ENCODE measurements at places on chromosomes 12 and 14.

- DNase-seq = no peak
These were observed 465.3 kb upstream of the TBX3 start for GRCh38 chr12:115149279-115149678.

DNA sequence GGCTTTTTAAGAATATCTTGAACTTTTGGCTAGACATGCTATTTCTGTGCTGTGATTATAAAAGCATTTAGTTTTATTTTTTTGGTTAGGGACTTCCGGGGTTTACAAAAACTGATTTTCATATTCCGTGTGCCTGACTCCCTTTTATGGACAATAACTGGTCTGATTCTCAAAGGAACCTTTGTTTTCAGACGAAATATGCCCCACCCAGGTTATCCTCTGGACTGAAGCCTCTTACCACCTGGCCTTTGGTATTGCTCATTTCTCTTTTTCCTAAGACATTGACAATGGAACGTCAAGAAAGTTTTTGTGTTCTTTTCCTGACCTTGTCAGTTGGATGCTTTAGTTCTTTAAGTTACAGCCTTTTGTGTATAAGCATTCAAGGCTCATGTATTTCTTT lies 10.8 kb downstream of the TIGAR start:
- DNase-seq = no peak

GRCh38 chr14:69650948-69651369 lies 39.6 kb downstream of the SUSD6 start:
- no peak for DNase-seq

DNA sequence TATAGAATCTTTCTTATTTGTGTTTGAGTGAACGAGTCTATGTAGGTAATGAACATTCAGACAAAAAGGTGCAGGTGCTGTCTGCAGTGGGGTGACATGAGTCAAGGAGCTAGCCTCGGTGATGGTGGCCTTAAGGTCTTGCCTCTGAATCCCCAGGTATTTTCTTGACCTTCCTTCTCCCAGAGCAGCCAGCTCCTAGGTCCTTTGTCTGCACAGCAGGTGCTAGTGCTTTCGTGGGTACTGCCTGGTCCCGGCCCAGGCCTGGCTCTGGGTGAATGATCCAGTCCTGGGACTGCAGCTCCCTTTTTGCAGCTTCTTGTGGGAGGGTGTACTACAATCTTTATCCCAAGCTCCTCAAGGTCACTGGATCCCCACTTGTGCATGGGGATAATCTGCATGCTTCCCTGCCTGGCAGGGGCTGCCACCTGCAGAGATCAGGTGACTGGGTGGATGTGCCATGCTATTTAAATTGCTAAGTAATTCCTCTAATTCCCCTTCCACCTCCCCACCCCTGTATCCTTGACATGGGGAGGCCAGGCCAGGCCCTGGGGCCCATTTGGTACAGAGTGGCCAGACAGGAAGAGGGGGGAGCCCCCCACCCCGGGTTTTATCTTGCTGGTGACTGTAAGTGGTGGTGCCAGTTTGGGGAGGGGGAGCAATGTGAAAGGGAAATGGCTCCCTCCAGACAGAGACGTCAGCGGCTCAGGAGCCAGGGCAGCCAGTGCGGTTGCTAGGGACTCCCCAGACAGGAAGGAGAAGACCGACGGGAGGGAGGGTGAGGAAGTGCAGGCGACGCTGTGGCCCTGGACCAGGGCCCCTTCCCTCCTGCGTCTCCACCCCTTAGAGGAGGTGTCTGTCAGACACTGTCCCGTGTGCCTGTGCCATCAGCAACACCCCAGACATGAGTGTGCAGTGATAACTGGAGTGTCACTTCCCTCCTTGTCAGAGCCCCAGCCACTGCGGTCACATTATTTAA lies 6.7 kb downstream of the VASH1 start:
- no peak for DNase-seq

DNA sequence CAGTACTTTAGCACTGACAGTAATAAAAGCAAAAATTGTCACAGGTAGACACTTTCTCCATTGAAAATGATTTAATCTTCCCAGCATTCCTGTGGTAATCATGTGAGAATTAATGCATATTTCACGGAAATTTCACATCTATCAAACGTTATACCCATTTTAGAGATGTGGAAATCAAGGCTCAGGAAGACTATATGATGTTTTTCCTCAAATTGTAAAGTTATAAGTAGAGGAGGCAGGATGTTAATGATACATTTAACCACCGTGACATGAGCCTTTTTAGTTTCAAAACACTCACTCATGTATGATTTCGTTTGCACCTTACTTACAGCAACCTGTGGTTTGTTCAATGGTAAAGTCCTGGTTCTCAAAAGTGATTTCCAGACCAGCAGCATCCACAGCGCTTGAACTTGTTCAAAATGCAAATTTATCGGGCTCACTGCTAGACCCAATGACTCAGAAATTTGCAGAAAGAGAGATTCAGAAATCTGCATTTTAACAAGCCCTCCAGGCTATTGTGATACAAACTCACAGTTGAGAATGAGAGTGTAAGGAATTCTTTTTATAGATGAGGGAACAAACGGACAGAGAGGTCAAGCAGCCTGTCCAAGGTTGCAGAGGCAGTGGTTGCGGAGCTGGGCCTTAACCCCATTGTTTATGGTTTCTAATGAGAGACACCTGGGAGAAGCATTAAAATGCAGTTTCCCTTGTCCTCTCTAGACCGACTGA lies 654.8 kb upstream of the TBX3 start:
- peak; percentile 81 for DNase-seq

GRCh38 chr14:94864387-94865195 lies 94.7 kb upstream of the GSC start:
- no peak for DNase-seq

DNA sequence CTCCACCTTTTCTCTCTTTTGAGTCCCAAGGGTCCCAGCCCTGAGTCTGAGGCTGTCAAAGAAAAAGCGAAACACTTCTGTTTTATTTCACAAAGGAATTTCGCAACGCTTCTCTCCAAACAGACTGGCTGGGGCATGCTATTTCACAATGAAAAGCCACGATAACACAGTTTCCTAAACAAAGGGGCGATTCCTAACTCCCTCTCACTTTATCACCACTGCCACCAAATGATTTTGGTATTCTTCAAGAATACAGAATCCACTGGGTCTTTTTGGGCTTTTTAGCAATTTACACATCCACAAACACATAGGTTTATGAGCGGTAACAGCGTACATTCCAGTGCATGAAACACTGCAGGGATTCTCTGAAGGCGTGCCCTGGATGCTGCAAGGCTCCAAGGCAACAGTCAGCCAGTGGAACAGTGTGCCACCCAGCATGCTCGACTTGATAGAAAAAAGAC lies 161.2 kb downstream of the DAD1 start:
- DNase-seq = peak; percentile 33

DNA sequence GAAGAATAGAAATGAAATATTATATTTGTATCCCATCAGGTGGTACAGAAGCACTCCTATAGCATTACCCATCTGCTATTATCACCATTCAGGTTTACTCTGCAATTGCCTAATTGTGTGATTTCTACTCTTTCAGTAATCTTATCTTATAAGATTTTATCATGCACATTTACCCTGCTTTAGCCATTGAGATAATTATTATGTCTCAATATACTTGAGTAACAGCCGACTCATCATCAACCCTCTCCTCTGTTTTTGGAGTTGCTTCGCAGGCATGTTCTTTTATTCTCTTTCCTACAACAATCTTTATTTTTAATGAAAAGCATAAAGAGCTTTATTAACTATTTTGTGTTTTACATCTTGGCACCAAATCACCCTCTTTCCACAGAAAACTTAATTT lies 419.9 kb downstream of the LRIG3 start:
- DNase-seq = no peak

DNA sequence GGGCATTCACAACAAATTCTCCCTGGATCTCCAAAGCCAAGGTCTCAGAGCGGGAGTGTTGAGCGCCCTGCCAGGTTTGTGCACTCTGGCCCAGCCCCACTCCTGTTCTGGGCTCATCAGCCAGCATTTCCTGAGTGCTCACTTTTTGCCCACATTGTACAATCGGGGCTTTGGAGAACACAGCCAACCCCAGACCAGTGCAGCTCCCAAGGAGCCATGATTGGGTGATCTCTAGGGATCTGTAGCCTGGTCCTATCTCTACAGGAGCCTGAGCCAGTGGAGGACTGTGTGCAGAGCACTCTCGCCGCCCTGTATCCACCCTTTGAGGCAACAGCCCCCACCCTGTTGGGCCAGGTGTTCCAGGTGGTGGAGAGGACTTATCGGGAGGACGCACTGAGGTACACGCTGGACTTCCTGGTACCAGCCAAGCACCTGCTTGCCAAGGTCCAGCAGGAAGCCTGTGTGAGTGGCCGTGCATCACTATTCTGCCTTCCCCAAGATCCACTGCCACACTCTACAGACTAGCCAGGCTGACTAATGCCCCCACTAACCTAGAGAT lies 2.8 kb downstream of the ARHGEF40 start:
- no peak for DNase-seq

DNA sequence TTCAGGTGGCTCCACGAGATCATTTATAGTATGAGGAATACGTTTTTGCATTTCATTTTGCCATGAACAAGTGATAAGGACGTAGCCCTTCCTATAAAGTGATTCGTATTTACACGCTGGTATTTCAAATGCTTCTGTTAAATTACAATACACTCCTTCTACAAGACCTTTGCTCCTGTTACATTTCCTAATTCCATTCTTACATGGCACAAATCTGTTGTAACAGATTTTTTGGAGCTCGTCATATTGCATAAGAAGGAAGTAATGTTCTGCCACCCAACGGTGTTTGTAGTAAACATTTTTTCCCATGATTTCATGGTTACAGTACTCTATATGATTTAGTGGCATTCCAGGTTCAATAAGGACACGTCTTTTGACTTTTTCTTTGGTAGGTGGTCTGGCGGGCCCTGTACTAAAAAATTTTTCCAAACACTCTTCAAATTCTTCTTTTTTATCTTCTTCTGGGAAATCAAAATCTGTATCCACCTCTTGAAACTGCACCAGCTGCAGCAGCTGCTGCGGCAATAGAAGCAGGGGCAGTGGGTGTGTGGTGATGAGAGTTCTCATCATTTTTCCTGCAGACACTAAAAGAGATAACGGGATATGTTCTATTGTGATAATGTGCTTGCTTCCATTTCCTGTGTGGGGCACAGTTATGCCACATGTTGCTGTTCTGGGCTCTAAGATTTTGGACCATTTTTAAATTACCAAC lies 4.2 kb downstream of the RNASE9 start:
- no peak for DNase-seq

- DNase-seq = no peak
These were observed 3.6 kb upstream of the PLXNC1 start for GRCh38 chr12:94144781-94145180.

GRCh38 chr14:96806836-96807235 lies 9.7 kb downstream of the VRK1 start:
- no peak for DNase-seq

DNA sequence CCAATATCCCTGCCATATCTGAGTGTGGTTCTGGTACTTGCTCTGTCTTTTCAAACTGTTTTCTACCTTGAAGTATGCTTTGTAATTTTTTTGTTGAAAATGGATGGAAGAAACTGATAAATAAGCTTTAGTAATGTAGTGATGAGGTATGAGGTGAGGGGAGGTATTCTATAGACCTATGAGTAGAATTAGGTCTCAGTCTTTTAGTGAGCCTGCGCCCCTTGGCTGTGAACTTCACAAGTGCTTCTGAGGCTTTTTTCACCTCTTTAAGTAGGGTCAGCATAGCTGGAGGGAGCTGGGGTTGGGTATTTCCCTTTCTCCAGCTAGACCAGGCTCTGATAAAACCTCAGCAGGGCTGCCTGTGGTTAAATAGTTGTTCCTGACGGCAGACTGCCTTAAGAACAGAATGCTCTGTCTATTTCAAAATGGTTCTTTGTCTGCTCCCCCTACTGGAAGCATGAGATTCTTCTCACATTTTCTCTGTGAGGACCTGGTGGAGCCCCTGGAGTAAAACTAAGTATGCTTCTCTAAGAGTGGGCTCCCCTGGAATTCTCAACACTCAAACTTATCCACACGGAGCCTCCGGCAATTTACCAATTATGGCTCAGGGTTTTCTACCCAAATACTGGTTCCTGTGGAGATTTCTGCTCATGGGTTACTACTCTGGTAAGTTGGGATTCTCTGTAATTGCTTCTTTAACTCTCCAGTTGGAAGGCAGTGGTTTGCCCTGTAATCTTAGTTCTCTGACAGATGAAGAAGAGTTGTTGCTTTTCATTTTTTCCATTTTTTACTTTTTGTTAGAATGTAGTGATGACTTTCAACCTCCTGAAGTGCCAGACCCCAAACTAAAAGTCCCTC lies 13.1 kb downstream of the KRT5 start:
- DNase-seq = peak; percentile 48

GRCh38 chr14:59511916-59512575 lies 27.7 kb downstream of the JKAMP start:
- no peak for DNase-seq

DNA sequence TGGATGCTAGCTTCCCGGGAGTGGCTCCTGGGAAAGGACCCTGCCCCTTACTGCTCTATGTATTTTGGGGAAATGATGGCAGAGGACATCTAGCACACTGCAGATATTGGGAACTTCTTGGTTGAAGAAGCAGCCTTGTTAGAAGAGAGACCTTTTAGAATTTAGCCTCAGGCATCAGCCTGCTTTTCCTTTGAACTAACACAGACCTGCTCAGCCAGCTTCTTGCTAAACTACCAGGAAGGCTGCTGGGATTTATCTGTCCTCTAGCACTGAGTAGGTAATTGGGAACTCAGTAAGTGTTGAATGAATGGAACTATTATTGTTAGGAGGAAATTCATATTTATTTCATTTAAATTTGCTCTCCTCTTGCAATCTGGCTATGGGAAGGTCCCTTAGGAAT lies 77.3 kb downstream of the DRAM1 start:
- DNase-seq = no peak

DNA sequence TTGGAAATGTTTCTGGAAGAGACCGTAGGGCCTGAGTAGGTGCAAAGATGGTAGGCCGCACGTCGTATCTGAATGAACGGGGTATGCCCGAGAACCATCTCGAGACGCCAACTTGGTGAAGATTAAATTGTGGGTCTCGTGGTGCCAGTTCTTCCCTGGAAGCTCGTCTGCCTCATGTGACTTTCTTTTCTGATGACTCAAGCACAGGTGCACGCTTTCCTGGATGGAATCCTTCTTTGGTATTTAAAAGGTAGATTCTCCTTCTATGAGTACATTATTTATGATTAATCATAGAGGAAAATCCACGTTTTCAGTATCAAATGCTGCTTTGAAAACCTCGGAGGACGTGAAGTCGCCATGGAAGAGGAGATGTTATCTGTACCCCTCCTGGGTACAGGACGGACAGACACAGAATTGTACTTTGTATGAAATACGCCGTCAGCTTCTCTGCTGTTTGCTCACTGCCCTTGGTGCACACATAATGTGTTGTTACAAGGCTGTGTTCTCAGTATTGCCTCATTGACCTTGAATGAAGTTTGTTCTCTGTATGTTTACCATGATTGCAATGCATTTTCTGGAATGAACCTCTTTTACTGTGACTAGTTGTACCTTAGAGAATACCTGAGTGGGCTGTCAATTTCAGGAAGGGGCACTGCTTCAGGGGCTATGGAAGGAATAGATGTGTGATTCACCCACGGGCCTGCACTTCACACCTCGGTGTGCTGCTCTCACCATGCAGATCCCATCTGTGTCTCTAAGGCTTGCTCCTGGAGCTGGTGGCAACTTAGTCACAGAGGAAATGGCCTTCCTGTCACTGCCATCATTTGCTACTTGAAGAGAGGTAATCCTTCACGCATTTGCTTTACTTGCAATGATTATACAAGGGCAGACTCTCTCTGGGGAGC lies 137.3 kb upstream of the RTL1 start:
- no peak for DNase-seq
